NCI-H1417 (cell line): ENCODE measurements at places on chromosomes 7 and 10.
A peak's percentile ranks its signal among the peaks of the same experiment; 100 is the strongest.

DNA sequence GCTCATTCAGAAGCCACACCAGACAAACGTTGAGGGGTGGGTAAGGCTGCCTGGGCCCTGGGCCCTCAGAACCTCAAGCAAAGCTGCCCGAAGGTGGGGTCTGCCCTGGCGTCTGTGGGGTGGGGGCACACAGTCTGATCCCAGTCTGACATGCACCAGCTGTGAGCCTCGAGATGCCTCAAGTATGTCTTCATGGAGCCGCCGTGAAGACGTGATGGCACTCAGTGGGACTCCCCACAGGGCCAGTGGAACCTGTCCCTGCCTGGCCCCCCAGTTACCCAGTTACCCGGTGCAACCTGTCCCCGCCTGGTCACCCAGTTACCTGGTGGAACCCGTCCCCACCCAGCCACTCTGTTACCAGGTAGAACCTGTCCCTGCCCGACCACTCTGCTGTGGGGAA, 351.2 kb downstream of the PTPRN2 start:
- DNase-seq, result peak; percentile 5

- no peak for DNase-seq
Measured at GRCh38 chr10:11192304-11193000, 174.8 kb downstream of the CELF2 start.

- no peak for DNase-seq
Measured at GRCh38 chr7:16719699-16720098, 33.9 kb upstream of the TSPAN13 start.

GRCh38 chr10:62617652-62618051, 186.9 kb upstream of the ADO start:
- DNase-seq, result no peak

GRCh38 chr7:128807191-128807590, 15.4 kb downstream of the CCDC136 start:
- no peak for DNase-seq

DNA sequence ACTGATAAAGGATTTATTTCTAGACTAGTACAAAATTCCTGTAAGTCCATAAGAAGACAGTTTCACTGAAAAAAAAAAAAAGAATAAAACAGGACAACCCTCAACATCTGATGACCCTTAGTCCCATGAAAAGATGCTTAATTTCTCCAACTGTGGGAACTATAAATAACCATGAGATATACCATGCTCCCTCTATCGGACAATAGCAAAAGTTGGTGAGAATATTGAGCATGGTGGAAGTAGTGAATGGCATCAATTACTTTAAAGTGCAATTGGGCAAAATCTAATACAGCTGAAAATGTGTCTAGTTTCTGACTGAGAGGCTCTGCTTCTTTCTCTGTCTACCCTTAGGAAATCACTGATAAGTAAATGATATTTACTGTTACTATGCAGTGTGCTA, 348.8 kb downstream of the SUGCT start:
- DNase-seq, result no peak

DNA sequence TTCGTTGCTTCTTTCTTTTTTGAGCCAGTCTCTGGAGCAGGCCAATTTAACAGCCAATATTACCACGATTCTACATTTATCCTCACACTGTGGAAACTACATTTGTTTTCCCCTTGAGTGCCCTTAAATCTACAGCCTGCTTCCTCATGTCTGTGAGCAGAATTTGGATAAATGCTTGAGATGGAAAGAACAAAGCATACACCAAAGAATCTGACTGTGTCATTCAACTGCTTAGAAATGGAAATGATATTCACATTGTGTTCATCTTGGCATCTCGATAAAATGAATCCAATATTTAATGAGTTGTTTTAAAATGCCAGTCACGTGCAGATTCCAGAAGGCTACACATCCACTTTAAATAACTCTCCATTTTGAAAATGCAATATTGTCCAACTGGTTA, 41.0 kb upstream of the GSDME start:
- no peak for DNase-seq

DNA sequence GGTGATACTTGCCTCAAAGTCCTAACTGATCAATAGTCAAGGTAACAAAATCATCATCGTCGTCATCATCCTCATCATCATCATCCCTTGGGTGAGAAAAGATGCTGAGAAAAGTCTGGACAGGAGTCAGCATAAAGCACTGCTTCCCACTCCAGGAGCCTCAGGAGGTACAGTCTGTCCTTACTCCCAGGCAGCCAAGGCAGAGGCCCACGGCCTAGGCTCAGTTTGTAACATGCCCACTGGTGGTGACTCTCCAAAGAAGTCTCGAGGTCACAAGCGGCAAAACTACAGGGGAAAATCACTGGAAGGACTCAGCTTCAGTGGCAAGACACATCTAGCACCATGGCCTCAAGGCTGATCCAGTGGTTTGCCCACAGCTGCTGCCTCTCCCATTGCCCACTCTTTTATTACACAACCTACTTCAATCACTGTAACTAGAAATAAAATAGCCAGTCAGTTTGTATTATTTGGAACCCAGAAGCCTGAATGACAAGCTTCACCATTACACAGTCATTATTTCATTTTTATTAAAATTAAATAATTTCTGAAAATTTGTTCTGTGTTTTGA, 150.4 kb downstream of the SRPK2 start:
- DNase-seq, result no peak

GRCh38 chr7:129083525-129083924, 28.6 kb upstream of the TNPO3 start:
- DNase-seq, result no peak

DNA sequence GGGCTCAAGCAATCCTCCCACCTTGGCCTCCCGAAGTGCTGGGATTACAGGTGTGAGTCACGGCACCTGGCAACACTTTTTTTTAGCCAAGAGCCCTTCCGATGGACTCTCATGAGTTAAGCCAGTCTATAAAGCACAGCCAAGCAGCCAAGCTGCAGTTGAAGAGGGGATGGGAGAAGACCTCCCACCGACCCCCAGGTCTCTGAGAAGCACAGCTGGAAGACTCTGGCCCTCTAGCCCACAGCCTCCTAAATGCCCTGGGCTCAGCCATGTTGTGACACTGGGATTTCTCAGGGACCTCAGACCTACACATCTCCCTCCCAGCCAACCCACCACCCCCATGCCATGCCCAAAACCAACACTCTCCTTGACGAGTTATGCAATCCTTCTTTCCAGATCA, 31.1 kb downstream of the CALML3 start:
- DNase-seq, result no peak

GRCh38 chr10:62015994-62016393, 114.5 kb downstream of the ARID5B start:
- no peak for DNase-seq

DNA sequence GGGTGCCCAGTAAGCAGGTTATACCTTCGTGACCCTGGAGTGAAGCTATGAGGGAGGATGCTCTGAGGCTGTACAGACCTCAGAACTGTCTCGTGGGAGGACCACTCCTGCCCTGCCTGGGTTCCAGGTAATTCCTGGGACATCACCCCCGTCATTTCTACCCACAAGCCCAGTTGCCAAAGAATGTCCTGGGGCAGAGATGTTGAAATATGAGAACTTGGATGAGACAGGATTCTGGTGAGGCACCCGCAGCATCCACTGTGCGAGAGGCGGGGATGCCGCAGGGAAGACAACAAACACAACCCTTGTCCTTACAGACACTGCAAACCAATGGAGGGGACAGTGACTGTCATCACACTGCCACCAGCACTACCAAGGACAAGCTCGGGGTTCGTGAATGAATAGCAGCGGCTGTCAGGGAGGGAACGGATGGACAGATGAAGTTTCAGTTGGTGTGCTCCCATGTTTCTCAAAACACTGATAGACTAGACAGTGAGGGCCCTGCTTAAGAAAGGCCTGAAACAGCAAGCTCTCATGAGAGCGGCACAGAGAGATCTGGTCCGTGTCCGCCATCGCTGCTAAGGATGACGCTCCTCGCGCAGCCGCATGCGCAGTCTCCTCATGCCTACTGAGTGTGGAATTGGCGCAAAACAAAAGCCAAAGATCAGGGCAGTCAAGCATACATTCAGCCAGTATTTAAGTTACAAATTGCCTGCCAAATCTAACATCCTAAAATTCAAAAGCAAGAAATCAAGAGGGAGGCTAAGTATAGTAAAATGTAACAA, 82.0 kb upstream of the RHEB start:
- DNase-seq, result no peak

DNA sequence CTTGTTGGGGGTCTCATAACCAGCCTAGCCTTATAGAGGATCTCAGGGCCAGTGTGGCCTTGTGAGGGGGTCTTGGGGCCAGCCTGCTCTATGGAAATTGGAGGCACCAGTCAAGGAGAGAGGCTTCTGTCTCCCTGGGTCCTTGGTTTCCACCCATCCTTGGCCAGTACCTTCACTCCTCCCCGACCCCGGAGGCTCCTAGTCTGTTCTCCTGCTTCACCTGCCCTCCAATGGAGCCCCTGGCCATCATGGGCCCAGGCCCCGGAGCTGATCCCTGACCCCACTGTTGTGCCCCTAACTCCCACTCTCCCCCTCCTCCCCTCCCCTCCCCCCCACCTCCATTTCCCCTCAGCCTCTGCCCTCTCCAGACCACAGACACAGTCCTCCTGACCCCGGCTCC, 29.7 kb downstream of the RASGEF1A start:
- no peak for DNase-seq

- no peak for DNase-seq
Measured at GRCh38 chr7:157493776-157494175, 157.0 kb downstream of the DNAJB6 start.

DNA sequence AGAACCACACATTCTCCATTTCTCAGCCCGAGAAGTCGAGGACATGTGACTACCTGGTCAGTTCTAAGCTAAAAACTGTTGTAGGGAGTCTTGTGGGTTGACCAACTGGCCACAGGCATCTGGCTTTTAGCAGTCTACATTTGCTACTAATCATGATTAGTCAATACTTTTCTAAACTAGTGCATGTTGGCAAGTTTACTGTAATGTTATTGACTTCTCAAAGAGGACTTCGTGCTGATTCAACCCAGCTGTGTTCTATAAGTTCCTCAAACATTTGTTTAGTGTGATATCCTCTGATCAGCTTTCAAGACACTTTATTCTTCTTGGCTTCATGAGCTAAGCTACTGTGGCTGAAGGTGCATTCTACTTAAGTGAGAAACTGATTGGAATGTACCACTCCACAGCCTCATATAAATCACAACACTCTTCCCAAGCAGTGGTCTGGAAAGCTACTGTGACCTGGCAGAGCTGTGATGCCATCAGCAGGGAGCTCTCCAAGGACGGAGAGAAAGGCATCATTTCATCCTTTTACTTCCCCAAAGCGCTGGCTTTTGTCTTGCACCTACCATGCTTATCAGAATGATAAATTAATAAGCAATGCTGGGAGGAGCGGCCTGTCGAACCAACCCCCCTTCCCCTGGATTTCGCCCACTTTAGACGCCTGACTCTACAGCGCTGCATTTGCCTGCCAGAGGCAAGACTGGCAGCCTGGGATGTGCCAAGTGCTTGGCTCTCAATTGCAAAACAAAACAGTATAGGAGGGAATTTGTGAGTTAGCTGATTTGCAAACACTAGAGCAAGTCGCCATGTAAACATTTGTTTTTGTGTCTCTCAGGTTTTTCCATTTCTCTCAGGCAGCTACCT, 206.7 kb upstream of the PLXNA4 start:
- peak; percentile 42 for DNase-seq

GRCh38 chr7:73682745-73683055, 553 bp downstream of the DNAJC30 start:
- peak; percentile 64 for DNase-seq

GRCh38 chr10:132994185-132994796, 51.9 kb upstream of the CFAP46 start:
- peak; percentile 16 for DNase-seq

DNA sequence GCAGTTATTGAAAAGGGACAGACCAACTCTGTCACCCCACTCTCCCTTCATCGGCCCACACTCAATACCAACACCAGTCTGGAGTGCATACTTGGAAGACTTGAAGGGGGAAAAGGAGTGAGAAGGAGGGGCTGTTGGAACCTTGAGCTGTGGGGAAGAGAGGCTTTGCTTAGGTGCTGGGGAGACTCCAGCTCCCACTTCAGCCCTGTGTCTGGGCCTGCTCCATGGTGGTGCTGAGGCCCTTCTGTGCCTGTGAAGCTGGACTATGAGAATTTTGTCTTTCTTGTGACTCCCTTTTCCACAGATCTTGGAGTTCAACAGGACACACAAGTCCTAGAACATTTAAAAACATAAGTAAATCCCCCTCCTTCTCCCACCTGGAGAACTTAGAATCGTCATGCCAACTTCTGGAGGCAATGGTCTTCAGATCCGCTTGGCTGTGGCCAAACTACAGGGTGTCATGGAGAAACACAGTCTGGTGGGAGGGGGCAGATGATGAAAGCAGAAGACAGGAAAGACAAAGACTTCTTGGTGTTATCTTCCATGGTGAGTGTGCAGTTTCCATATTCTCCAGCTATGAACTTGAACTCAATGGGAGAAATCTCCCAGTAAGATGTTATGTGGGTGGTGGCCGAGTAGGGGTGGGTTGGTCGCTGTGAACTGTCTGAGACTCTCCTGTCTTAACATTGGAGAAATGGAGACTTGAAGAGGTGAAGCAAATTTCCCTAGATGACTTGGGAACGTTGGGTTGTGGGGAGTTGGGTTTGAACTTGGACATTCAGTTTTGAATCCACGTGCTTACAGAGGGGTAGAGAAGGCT, 18.4 kb upstream of the GIMAP8 start:
- DNase-seq, result no peak
